Left colon (tissue), 2 donors: ENCODE measurements at places on chromosomes 6 and 20.

DNA sequence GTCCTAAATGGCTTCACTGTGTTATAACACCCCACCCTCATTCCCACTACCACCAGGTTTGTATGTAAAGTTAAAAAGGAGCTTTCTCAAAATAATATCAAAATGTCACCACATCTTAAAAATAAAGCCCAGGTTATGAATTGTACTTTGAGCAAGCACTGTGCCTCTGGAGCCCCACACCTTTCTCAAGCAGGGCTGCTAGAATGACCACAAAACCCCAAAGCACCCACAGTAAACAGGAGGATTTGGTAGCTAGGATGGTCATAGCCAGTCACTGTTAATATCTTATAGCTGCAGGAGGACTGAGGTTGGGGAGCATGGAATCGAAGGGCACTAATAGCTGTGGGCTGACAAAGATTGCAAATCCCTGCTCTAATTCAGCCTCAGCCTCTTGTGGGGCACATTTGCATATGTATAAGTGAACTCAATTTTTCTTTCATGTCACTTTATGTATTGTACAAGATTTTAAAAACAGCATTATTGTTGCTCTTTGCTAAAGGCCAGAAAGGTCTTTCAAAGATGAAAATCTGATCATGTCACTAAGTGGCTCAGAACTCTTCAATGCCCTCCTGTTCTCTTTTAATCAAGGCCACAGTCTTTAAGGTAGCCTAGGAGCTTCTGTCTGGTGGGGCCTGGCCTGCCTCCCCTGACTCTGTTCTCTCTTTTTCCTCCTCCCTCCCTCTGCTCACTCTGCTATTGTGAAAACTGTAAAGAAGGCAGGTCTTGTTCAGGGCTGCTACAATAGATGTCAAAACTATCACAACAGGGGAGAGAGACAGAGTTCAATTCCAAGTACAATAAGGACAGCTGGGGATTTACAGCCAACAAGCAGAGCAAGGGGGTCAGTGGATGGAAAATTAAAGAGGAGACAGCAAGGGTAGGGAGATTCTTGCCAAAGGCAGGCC lies 101.6 kb downstream of the TMEM200A start:
- no peak for DNase-seq

- DNase-seq: no peak
Measured at GRCh38 chr20:4571759-4572531, 149.8 kb upstream of the PRND start.

- DNase-seq: no peak
Measured at GRCh38 chr6:22466665-22467245, 102.6 kb upstream of the HDGFL1 start.

- no peak for DNase-seq
Measured at GRCh38 chr20:61025536-61025935, 226.5 kb upstream of the CDH4 start.

DNA sequence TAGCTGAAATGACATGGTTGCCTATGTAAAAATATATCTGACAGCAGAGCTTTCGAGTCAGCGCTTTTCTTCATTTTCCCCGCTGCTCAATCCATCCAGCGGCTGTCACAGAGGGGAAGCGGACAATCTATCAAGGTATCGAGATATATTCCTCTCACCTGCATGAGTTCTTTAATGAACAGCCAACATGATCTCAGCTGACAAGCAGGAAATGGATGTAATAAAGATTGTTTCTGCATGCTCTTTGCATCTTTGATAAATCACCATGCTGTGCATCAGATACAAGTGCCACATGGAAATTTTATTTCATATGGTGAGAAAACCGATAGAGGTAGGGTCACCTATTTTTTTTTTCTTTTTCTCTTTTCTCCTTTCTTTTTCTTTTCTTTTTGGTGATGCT lies 602.3 kb upstream of the MMS22L start:
- DNase-seq: no peak

GRCh38 chr6:56593801-56594318 lies 48.8 kb downstream of the DST start:
- no peak for DNase-seq

DNA sequence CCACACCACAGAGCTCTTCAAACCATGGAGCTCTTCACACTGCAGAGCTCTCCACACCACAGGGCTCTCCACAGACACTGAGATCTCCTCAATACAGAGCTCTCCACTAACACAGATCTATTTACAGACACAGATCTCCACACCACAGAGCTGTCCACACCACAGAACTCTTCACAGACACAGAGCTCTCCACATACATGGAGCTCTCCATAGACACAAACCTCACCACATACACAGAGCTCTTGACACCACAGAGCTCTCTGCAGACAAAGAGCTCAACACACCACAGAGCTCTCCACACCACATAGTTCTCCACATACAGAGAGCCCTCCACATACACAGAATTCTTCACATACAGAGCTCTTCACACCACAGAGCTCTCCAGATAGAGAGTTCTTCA lies 53.0 kb downstream of the ERMARD start:
- DNase-seq: no peak

DNA sequence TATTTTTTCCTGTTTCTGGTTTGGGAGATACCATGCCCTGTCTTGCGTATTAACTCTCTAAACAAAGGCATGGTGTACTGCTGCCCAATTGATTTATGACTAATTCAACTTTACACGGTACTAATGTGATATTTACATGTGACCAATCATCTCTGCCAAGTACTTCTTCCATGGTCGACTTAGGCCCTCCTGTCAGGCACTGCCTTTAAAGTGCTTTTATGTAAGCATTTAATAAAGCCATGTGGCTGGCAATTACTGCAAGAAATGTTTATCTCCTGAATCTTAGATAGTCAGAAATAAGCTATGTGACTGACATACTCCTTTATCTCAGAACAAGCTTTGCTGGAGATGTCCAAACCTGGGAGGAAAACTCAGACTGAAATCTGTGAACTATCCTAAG lies 323.4 kb downstream of the BTBD3 start:
- no peak for DNase-seq

DNA sequence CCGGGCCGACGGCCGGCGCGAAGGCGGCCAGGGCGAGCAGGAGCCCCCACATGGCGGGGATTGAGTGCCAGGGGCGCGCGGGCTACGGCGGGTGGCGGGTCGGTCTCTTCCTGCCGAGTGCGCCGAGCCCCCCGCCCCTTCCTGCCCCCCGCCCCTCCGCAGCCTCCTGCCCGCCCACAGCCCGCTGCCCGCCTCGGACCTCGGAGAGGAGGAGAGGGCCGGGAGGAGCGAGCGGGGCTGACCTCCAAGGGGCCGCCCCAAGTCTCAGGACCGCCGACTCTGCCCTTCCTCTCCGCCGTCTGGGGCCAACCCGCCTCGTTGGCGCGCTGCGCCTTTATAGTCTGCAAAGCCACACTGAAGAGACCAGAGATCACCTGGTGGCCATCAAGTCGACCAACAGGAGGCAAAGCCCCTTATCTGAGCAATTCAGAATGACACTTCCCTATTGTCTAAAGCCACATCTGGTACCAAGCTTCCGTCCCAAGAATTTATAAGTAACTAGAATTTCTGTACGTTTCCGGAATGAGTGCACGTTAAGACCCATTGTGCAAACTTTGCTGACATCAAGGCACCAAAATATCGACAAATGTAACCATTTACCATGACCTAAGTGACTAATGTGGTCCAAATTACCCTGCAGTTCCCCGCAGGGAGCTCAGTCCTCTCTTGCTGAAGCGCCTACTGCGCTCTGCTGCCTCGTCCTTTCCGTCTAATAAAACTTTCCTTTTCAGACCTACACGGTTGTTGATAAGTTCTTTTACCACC lies at the start of gene CPXM1:
Gene CPXM1 (minus strand): TSS at position 107 of the 765 bp plus-strand sequence. CDS start 55 bp downstream, at position 52.
- DNase-seq: no peak

- DNase-seq: no peak
Measured at GRCh38 chr20:19392344-19393130, 180.1 kb downstream of the SLC24A3 start.

- no peak for DNase-seq
Measured at GRCh38 chr6:127547215-127547614, 28.1 kb upstream of the MTCL3 start.

GRCh38 chr6:43921548-43922425 lies 151.8 kb downstream of the VEGFA start:
- DNase-seq: no peak

GRCh38 chr6:40410821-40411220 lies 176.3 kb downstream of the LRFN2 start:
- DNase-seq: no peak

GRCh38 chr20:64069614-64070243 lies 6.7 kb downstream of the TCEA2 start:
- peak; percentile 40 for DNase-seq

GRCh38 chr6:47195011-47195650 lies 114.6 kb downstream of the TNFRSF21 start:
- peak; percentile 37 for DNase-seq

GRCh38 chr20:5077761-5078387 lies 41.9 kb downstream of the PCNA start:
- DNase-seq: no peak

DNA sequence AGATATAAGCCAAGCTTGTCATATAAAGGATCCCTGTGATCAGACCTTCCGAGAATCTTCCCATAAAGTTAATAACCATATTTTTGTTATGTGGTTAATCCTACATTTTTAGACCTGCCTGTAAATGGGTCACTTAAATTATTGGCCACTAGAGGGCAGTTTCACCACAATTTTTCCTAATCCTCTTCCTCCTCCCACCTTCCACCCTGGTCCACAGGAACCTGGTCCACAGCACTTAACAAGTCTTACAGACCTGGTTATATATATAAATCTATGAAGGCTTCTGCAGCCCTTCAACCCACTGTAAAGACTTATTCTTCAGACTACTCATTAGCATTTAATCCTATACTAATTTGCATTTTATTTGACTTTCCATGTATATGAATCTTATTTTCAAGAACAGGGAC lies 28.3 kb downstream of the MRS2 start:
- DNase-seq: no peak

- no peak for DNase-seq
Measured at GRCh38 chr6:37862992-37863391, 43.5 kb downstream of the ZFAND3 start.

DNA sequence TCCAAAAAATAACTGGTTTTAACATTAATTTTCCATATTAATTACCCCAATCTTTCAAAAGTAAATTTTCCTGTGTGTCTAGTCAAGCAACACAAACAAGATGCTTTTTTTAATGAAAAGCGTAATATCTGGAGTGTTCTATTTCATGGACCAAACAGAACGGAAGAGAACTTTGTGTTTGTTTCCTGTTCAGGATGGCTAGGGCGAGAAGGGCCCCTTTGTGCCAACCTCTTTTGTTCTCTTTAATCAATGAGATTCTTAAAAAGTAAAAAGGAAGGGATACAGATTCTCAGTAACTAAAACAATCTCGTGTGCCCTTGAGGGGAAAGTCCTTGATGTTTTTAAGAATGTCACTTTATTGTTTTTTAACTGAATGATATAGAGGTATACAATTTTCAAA lies 55.7 kb downstream of the GNAS start:
- DNase-seq: no peak

DNA sequence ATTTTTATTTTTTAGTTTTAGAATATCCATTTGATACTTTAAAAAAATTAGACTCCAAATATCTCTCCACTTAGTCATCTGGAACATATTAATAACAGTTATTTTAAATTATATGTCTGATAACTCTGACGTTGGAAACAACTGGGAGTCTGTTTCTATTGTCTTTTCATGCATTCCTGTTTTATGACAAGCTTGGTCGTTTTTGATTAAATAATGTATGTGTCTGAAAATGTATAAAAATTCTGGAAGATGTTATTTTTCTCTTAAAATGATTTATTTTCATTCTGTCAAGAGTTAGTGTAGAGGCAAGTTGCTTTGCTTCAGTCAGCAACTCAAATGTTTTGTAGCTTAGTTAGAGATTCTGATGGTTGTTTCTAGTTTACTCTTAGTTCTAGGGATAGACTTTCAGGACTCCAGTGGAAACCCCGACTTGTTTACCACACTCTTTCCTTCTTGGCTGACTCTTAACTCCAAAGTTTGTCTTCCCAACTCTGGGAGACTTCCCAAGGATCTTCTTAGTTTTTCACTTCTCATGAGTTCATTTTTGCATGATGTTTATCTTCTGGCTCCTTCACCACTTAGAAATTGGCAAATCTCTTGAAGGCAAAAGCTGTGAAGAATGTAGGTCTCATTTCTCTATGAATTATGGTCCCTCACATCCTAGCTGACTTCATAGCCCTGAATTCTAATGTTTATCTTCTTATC lies 190.9 kb downstream of the LAMA2 start:
- DNase-seq: no peak

DNA sequence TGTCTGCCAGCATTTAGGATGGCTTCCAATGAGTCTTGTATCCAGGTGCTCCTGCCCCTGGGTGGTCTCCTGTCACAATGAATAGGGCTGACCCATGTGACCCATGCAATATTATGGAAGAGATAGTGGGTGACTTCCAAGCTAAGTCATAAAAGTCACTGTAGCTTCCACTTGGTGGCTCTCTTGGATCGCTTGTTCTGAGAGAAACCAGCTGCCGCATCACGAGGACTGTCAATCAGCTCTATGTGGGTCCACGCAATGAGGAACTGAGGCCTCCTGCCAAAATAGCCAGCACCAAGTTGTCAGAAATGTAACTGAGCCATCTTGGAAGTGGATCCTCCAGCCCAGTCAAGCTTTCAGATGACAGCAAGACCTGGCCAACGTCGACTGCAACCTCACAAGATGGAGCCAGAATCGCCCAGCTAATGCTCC lies 14.9 kb upstream of the MATN4 start:
- peak; percentile 70 for DNase-seq

GRCh38 chr20:50215101-50215690 lies 24.6 kb downstream of the CEBPB start:
- DNase-seq: no peak

GRCh38 chr6:101401792-101402621 lies 8.5 kb downstream of the GRIK2 start:
- DNase-seq: no peak

- DNase-seq: peak; percentile 98
Measured at GRCh38 chr6:38702558-38703397, at the start of gene GLO1. TSS of gene GLO1 (minus strand) at chr6:38703145. CDS start at chr6:38703054, 91 bp downstream.

DNA sequence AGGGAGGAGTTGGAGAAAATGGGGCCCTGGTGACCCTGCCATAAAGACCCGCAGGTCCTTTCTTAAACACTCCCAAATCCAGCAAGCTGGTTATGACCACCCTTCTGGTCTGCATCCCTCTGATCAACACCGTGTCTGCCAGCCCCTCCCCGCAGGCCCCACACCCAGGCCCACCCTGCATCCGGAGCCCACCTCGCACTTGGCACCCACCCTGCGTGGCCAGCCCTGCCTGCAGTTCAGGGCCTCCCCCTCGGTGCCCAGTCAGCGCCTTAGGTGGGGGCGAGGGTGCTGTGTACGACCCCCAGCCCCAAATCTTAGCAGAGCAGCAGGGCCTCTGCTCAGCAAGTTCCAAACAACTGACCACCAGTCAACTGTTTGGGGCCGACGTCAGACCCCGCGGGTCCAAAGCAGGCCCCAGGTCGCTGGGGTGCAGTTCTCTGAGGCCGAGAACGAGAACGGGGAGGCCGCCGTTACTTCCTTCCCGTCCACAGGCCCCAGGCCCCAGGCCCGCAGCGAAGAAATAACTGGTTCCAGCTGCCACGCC lies 1.2 kb downstream of the ACSS1 start:
- DNase-seq: no peak

- DNase-seq: no peak
Measured at GRCh38 chr6:136401749-136402148, 112.1 kb upstream of the BCLAF1 start.
